Right kidney (tissue), 9 donors: ENCODE measurements at places on chromosomes 5 and 9.

DNA sequence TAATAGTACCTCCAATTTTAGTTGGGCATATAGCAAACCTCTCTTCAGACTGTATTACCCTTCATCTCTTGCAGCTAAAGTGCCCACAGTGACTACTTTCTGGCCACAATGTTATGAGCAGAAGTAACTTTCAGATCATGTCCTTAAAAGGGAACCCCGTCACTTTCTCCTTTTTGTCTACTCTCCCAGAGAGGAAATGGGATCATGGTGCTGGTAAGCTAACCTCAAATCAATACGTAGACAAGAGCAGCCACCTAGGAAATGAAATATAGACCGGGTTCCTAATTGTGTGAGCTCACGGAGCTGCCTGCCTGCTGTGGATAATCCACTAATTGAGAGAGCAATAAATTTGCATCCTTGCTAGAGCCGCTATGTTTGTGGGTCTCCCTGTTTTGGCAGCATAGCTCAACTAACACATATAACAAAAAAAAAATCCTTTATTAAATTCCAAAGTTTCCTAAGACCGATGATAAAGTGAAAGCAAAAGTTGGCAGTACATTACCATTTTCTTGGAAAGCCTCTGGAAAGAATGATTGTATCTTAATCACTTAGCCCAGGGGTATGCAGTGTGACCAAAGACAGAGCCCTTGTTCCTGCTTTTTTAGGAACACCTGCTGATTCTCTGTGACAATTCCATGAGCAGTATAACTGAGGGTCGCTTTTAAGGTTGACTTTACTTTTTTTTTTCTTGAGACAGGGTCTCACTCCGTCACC lies 5.6 kb upstream of the IL7R start:
- DNase-seq, result no peak

DNA sequence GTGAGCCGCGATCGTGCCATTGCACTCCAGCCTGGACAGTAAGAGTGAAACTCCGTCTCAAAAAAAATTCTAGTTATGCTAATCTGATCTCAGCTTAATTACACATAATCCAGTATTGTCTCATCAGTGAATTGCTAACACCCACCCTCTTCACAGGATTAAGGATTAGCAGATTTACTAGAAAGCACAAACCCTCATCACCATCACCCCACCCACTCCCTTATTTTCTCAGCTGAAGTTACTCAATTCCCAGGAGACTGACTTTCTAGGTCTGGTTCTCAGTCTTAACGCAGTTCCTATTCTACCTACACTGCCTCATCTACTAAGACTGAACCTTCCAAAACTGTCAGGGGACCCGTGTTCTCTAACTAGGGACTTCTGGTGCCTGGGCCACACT lies 9.0 kb downstream of the TOR1B start:
- no peak for DNase-seq

GRCh38 chr9:77957652-77958051 lies 74.0 kb downstream of the GNAQ start:
- no peak for DNase-seq

GRCh38 chr5:97936231-97936630 lies 753.2 kb upstream of the RIOK2 start:
- no peak for DNase-seq

- no peak for DNase-seq
Measured at GRCh38 chr9:27160636-27161035, 51.6 kb downstream of the TEK start.

- DNase-seq, result no peak
Measured at GRCh38 chr5:5287419-5287818, 135.1 kb upstream of the ICE1 start.

- no peak for DNase-seq
Measured at GRCh38 chr5:114928644-114929462, 240.9 kb downstream of the TRIM36 start.
